Islet precursor cell (in vitro differentiated cells): ENCODE measurements at places on chromosomes 4 and X.

- DNase-seq, result no peak
Observed at GRCh38 chrX:49001521-49002090, 458 bp downstream of the GRIPAP1 start.

DNA sequence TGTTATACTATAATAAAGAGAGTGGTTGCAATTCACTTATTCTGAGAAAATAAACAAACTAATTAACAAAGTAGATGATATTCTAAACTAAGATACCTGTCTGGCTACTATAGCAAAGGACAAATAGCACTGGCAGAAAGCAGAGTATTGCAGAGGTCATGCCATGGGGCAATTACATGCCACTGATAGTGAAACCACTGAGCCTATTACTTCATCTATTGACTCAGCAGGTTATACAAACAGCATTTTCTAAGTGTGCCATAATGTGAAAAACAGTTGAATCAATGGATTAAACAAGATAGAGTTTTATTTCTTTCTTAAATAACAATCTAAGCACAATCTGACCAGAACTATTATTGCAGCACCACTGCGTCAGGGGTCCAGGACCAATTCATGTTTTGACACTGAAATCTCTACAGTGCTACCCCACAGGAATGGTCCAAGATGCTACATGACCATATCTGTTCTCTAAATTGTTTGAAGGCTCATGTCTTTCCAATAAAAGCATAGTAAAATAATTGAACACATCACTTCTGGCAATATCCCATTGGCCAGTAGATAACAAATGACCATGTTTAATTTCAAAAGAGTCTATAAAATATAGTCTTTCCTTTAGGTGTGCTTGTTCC is 389.5 kb upstream of the GRID2 start:
- DNase-seq, result no peak

- peak; percentile 92 for DNase-seq
Observed at GRCh38 chr4:47032405-47033106, 1.2 kb downstream of the GABRB1 start.

DNA sequence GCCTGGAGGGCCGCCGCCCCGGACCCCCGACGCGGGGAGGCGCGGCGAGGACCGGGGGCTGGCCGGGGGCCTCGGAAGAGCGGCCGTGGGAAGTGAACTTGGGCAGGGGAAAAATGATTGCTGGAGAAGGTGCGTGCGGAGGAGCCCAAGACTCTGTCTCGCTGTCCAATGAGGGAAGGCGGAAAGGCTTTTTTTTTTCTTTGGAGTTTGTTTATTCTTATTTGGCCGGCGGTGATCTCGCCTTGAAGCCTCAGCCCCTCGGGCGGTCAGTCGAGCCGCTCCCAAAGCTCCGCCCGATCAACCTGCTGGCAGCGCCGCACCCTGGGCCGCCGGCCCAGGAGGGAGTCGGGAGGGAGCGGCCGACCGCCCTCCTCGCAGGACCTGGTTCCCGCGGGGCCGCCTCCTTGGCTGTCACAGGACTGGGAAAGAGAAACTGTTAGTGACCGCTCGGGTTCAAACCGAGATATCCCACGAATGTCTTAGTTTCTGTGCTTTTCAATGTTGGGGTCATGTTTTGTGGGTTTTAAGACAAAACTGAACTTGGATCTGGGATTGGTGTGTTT is 2.5 kb downstream of the CPEB2 start:
- DNase-seq, result peak; percentile 87

GRCh38 chrX:107168257-107168656 is 38.0 kb downstream of the NUP62CL start:
- DNase-seq, result no peak

DNA sequence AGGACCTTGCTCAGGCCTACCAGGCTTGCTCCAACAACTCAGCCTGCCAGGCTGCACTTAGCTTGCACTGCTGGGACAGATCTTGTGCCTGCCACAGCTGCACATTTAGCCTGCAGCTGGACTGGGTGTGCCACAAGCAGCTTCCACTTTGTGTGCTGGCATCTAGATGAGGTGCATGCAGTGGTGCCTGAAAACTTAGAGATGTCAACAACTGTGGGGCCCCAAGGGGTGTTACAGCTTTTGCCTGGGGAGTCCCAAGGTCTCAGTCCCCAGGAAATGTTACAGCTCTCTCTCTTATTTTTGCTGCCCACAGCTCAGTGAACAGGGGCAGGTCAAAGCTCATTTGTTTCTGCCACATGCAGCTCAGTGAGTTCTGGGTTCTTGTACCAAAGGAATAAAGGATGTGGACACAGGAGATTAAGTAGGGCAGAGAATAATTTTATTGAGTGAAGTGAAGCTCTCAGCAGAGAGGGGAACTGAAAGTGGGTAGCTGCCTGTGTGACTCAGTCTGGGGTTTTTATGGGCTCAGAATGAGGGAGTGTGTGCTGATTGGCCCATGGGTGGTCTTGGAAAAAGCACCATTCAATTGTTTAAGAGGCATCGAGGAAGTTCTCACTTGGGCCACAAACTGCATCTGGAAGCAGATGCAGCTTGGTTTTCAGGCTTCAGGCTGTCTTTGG is 828.3 kb downstream of the TECRL start:
- no peak for DNase-seq

DNA sequence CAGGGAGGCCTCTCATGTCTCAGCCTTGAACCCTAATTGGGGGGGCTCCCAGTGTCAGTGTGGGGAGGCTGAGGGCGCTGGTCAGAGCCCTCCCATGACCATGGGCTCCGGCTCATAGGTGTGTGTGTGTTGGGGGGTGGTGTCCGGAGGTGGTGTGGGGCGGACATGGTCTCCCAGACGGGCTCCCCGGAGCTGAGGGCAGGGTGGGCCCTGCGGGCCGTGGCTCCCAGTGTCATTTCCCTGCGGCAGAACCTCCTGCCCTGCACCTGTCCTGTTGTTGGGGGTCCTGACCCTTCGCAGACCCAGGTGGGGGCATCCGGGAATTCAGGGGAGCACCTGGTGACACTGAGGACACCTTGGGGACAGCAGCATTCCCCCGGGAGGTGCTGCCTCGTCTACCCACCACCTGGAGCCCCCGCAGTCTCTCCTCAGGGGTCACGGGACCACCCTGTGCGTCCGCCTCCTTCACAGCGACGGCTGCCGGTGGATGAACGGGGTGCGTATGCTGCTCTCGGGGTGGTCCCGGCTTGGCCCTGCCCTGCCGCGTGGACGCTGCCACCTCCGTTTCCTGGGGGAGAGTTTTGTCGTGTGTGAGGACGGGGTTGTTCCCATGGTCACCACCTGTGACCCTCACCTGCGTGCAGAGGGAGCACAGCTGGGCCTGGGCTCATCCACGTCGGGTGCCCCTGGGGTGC is 14.5 kb upstream of the GTPBP6 start:
- no peak for DNase-seq

GRCh38 chr4:103374758-103375157 is 176.6 kb upstream of the CENPE start:
- DNase-seq, result no peak

DNA sequence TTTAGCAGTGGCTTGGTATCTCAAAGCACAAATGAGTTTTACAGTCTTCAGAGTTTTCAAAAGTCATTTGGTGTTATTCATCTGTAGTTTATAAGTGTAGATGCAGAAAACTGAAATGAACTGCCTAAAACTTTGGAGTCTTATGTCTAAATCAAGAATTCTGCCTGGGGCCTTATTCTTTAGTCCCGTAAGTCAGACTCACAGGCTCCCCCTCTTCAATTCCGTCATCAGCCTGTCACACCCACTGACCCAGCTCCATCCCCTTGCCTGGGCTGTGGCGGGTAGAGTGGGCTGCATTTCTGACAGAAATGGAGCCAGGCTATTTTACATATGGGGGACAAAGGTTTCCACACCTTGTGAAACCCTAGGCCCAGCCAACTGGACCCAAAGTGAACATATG is 44.3 kb downstream of the TSPAN5 start:
- DNase-seq, result no peak

DNA sequence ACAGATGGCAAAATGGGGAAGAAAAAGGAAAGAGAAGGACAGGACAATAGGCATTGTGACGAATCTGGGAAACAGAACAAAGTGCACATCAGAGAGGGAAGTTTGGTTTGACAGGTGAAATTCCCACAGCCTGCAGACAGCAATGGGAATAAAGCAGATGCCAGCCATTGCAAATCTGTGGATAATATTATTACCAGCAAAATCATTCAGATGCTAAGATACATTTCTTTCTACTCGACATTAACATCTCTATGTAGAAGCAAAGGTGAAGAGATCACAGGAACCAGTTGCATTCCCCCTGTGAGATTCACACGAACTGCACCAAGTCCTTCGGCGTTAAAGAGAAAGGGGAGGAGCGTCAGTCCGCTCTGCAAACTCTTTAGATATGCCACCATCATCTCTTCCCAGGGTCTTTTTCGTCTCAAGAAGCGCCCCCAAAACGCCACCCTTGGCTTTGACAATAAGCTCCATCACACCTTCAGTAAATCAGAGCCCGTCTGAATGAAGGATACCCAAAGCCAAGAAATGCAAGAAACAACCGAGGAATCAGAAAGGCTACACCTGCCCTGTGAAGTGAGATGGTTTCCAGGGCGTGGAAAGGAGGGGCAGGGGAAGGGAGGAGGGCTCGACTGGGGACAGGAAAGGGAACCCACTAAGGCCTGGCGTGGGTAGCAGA is 1.9 kb downstream of the NEUROG2 start:
- DNase-seq, result no peak
